ENCODE measurements at places on chromosomes 4 and X.

GRCh38 chr4:88597970-88598660, 5.8 kb downstream of the HERC3 start:
- DNase-seq: no peak

- no peak for DNase-seq
Measured at GRCh38 chrX:120768254-120768653, 107.4 kb downstream of the CT47B1 start.

GRCh38 chr4:72218953-72219352, 187.2 kb downstream of the NPFFR2 start:
- no peak for DNase-seq

GRCh38 chr4:25310066-25310802, 2.3 kb upstream of the ZCCHC4 start:
- DNase-seq: no peak

- DNase-seq: no peak
Measured at GRCh38 chr4:30716681-30717207, 3.4 kb upstream of the PCDH7 start.

DNA sequence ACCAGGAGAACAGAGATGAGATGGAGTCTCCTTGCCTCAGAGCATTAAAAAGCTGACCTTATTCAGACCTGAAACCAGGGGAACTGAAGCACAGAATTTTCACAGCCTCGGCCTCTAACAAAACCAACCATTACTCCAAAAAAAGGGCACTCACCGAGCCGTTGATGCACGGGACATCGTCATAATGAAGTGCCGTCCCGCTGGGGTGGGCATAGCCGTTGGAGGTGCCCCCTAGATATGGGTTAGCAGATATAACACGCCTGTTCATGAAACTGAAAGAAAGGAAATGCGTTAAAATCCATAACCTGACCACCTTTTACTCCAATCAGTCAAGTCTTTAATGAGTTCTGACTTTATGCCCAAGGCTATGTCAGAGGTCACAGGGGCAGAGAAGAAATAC, 153.6 kb downstream of the AFAP1 start:
- DNase-seq: no peak

GRCh38 chrX:31932769-31933168, 860.9 kb upstream of the FTHL17 start:
- no peak for DNase-seq

GRCh38 chr4:54727346-54727745, 69.6 kb downstream of the KIT start:
- DNase-seq: no peak

- DNase-seq: no peak
Measured at GRCh38 chr4:183355405-183355804, 33.2 kb upstream of the CLDN24 start.

- no peak for DNase-seq
Measured at GRCh38 chr4:174318829-174319764, 35.4 kb downstream of the CEP44 start.

- DNase-seq: no peak
Measured at GRCh38 chrX:31609130-31609529, 537.3 kb upstream of the FTHL17 start.

GRCh38 chrX:45424326-45424725, 223.7 kb upstream of the DIPK2B start:
- DNase-seq: no peak

GRCh38 chr4:7811536-7812191, 128.0 kb downstream of the AFAP1 start:
- no peak for DNase-seq

DNA sequence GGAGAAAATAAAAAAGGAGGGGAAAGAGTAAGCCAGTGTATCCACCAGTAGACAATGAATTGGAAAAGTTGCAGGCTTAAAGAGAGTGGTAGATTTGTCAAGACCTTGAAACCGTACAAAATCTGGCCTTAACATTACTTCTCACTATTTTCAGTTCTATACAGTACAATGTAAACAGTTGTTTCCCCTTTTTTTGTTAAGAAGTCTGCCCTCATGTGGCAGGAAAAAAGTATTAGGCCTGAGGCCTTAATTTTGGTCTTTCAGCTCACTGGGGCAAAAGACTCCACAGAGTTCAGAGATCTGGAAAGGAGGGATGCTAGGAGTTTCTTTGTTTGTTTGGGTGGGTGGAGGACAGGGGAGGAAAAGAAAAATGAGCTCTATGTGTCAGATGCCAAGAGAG, 92.8 kb upstream of the CCDC160 start:
- DNase-seq: no peak

DNA sequence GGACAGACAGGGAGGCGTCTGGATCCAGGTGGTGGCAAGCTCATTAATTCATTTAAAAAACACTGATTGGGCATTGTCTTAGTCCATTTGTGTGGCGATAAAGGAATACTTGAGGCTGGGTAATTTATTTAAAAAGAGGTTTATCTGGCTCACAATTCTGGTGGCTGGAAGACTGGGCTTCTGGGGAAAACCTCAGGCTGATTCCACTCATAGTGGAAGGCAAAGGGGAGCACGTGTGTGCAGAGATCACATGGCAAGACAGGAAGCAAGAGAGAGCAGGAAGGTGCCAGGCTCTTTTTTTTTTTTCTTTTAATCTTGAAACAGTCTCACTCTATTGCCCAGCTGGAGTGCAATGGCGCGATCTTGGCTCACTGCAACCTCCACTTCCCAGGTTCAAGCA, 100.2 kb upstream of the METTL14 start:
- DNase-seq: no peak

DNA sequence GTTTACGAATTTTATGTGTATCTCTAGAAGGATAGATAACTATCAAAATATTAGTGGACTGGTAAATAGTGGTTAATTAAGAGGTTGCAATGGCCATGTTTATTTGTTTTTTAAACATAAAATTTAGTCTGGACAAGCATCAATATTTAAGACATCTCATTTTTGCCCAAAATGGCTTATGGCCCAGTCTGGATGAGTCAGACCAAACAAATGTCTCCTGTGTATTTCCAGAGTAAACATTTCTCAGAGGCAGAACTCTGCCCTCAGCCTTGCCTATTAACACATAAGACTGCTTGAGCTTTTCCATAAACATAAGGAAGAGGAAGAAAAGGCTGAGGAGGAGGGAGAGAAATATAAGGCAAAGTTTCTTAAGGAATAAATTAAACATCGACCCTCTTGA, 277.1 kb upstream of the DIAPH2 start:
- DNase-seq: no peak

GRCh38 chrX:19564606-19565005, 49.3 kb upstream of the MAP3K15 start:
- DNase-seq: no peak

DNA sequence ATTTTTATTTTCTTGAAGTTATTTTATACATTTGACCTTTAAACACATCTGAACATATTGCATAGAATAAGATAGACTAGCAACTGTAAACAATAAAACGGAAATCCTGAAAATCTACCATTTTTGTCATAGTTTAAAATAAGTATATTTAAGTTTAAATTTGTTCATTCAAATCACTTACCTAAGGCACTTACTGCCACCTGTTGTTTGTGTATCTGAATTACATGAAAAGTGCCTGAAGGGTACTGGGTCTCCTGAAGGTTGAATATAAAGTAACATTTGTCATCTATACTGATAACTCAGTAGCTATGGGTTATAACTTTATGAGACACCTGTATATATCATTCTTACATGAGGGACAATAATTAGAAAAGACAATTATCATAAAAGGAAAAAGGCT, 38.6 kb downstream of the TRPC5 start:
- no peak for DNase-seq

- no peak for DNase-seq
Measured at GRCh38 chr4:80454556-80454955, 119.0 kb downstream of the CFAP299 start.

- DNase-seq: no peak
Measured at GRCh38 chr4:162782778-162783525, 383.7 kb downstream of the NAF1 start.

DNA sequence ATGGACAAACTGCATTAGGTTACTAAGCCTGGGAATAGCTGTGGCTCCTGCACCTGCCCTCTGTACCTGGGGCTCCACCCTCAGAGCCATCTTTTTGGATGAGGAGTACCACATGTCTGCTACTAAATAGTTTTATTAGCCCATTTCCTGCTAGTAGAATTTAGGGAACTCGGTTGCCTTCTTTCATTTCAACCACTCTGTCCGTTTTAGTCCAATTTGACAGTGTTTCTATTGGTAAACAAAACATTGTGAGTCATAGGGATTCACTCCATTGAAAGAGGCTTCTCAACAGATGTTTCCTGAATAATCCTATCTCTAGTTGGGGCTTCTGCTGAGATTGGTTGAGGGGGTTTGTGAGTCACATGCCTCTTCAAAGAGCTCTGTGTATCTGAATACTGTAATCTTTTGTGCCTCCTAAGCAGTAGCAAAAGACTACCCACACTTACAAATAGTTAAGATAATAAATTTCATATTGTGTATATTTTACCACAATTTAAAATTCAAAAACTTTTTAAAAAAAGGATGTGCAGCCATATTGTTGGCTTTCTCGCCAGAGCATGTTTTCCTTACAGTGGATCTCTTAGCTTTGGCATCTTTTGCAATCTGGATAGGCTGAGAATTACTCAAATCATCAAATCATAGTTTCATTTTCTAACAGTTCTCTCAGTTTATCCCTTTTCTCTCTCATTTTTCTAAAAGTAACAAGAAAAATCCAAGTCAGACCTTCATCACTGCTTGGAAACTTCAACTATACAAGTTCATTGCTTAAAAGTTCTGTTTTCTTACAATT, 9.9 kb downstream of the FAM200B start:
- DNase-seq: no peak

DNA sequence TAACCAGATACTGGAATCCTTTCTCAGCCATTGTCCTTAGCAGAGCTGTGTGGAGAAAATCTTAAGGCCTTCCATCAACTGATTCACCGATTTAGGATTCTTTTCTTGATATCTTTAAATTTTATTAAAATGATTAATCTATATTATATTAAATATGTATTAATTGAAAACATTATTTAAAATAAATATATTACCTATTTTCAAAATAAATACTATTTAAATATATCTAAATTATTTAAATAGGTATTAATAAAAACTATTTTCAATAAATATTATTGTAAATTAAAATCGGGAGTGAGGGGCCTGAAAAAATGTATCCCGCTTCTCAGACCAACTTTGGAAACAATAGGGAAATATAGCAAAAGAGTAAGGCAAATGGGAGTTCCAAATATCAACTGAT, 94.0 kb upstream of the HPF1 start:
- no peak for DNase-seq

DNA sequence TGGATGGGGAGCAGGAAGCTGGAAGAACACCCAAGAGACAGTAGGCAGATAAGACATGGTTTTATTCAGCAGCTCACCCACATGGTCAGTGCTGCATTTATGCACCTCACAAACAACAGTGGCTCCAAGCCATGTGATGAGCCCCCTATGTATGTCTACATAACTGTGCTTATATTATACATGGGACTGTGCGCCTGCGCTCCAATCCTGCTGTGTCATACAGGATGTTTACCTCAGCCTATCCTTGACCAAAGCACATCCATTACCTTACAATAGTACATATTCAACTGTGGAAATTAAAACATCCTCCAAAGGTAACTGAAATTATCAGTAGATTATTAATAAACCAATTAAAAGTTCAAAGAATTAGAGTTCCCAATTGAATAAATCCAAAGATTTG, 44.1 kb upstream of the SGMS2 start:
- no peak for DNase-seq

DNA sequence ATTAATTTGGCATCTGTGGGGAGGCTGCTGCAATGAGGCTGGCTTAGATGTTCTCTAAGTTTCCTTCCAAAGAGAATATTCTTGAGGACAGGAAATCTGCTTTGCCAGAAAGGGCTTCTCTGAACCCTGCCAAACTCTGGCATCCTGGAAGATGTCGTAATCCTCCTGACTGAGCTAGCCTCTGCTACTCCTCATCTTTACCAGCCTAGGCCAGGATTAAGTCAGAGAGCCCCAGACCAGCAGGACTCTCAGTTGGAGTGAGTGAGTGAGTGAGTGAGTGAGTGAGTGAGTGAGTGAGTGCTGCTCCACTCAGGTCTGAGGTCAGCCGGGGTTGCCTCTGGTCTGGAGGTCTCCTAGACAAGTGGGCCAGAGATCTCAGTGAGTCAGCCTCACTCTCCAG, 104.9 kb upstream of the SOD3 start:
- no peak for DNase-seq

Measured in T-cell (primary cell).